ENCODE measurements at places on chromosomes 11 and 22. TPM values are rescaled to one million over a fixed set of nuclear protein-coding genes. Genes with fewer than 3 reads are reported as not detected.

GRCh38 chr22:30028731-30029130 lies 51.5 kb upstream of the HORMAD2 start:
- DNase-seq: no peak

GRCh38 chr11:68505596-68505995 lies 45.0 kb downstream of the PPP6R3 start:
- no peak for DNase-seq

GRCh38 chr11:132604431-132604830 lies 927.9 kb downstream of the OPCML start:
- DNase-seq: peak; percentile 36

GRCh38 chr11:111598559-111598958 lies 3.7 kb upstream of the SIK2 start:
- DNase-seq: no peak

DNA sequence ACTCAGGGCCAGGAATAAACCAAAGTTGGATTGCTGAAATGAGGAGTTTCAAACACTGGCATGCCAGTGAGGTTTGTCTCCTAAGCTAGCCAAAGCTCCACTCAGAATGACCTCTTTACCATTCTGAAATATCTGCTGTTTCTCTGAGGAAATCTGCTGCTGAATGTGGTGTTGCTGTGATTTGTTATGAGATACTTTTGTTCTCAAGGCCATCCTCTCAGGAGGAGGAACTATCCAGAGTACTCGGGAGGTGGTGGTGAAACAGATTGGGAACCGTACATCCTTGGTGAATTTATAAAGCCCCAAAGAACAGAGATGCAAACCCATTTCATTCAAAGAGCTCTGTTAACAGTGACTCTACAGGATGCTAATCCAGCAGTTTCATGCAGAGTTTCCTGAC lies 50.5 kb downstream of the BDNF start:
- DNase-seq: no peak

DNA sequence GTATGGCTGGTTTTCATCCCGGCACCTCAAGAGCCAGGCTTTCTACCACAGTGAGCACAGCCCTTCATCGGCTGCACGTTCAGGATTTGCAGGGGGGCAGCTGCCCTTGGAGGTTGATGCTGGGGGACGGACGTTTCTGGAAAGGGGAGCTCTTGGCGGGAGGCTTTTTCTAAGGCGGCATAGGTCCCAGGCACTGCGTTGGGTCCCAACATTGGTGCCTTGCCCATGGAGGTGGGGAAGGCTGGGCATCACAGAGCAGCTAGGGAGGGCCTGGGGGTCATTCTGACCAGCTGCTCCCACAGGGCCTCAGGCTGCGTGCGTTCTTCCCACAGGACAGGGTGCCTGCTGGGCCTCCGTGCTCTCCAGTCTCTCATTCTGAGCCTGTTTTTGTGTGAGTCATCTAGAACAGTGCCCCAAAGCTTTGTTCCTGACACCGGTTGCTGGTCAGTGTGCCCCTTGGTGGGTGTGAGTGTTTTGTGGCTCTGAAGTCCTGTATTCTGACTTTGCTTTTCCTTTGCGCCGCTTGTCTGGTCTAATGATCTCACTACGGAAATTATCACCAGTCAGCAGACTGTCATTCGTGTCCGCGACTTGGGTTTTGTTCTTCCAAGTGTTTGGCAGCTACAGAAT lies 275.9 kb downstream of the TBC1D22A start:
- no peak for DNase-seq

DNA sequence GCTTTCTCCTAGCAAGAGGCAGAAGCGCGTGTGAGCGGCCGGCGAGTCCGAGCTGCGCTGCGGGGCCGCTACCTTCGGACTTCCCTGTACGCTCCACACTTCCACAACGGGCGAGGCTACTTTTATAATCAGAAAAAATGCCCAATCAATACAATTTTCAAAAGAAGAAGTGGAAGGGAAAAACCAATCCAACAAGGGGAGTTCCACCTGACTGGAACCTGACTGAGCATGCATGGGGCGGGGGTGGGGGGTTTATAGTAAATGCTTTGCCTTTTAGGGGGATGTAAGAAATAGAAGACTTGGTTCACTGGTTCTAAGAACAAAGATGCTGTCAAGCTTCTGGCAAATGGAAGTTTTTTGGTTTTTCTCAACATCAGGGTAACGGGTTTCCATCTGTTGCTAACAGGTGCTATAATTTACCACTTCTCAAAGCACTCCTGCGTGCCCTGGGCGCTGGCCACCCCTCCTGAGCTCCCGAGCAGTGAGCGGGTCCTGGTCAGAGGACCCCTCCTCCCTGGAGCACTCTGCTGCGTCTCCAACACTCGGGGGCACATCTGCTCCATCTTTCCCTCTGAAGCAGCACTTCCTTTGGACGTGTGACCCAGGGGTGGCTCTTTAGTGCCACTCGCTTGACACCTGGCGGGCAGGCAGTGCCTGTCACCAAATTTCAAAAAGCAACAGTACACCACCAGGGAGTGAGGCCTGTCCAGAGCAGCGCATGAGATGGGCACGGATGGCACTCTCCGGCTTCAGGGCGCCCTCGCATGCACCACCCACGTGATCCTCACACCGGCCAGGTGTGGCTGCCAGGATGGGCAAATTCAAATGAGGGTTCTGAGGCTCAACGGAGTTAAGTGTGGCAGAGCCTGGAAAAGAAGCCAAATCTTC lies 21.6 kb upstream of the BID start:
- no peak for DNase-seq

DNA sequence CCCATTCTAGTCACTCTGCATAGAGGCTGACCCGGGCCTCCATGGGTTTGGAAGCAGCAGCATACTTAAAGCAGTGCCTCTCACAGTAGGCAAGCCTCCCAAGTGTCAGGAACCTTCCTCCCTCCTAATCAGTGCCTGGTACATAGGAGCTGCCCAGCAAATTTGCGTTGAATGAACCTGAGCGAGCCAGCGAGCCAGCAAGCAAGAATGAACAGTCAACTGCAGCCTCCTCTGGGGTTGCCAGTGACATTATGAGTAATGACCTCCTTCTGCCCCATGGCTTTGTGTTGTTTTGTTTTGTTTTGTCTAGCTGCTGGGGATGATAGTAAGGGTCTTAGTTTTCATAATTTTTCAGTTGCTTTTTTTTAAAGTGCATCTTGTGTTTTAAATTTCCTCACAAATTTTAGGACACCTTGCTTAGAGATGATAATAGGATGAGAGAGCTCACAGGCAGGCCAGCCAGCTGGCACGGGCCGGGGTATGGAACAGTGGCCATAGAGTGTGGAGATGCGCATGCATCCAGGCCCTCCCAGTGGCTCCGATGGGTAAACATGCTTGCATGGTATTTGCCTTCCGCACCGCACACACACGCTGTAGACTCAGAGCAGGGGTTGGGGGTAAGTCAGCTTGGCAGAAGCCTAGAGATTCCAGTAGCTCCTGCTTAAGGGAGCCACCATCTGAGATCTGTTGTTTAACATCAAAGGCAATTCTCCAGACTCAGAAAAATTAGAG lies 36.1 kb downstream of the TTC12 start:
- DNase-seq: no peak

DNA sequence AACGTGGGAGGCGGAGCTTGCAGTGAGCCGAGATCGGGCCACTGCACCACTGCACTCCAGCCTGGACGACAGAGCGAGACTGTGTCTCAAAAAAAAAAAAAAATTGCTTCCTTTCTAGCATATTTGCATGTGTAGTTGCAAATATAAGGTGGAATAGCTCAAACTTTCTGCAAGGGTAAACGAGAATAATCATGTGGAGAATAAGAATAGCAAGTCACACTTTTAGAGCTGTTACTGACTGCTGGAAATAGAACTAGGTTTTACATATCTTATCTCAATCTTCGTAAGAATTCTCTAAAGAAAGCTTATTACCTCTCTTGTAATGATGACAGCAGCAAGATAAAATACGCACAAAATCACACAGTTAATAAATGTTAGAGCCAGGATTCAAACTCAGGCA lies 1.6 kb downstream of the L3MBTL2 start:
- DNase-seq: no peak

- DNase-seq: peak; percentile 44
These were observed 2.7 kb upstream of the LDHAL6A start for GRCh38 chr11:18452927-18453326.

DNA sequence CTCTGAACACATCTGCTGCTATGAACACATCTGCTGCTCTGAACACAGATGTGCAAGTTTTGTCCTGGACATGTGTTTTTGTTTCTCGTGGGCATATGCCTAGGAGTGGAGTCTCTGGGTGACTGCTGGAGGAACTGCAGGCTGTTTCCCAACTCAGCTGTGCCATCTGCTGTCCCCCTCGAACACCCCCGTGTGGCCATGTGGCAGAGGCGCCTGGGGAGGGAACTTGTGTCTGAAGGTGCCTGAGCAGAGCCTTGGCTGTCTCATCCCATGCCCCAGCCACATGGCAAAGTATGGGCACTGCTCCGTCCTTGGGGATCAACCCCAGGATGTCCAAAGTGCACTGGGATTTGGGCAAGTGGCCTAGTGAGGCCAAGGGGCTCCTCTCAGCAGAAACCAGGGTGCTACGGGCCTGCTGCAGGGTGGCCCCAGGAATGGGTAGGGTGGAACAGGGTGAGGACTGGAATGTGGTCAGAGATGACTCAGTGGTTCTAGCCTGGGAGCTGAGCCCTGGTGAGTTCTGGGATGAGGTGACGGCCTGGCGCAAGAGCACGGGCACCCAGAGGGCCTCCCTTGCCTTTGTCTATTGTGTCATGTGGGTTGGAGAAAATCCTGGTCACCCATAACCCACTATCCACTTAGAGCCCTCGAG lies 14.7 kb downstream of the GATD1 start:
- peak; percentile 59 for DNase-seq

GRCh38 chr22:28951969-28952521 lies 68.7 kb downstream of the ZNRF3 start:
- DNase-seq: no peak

GRCh38 chr11:118006153-118006534 lies 19.9 kb downstream of the IL10RA start:
- no peak for DNase-seq

GRCh38 chr11:46918083-46918787 lies at the start of gene LRP4:
Gene LRP4 (minus strand): TSS chr11:46918550. CDS start chr11:46918379, 171 bp downstream.
- DNase-seq: peak; percentile 66

- DNase-seq: peak; percentile 35
These were observed 37.7 kb downstream of the EIF4ENIF1 start for GRCh38 chr22:31451709-31452571.

GRCh38 chr11:44301564-44302271 lies 8.2 kb downstream of the ALX4 start:
- peak; percentile 91 for DNase-seq

- peak; percentile 11 for DNase-seq
These were observed at the start of gene MMP3 for GRCh38 chr11:102843489-102843888. Gene MMP3 (minus strand): TSS chr11:102843609. CDS start chr11:102843546, 63 bp downstream.

DNA sequence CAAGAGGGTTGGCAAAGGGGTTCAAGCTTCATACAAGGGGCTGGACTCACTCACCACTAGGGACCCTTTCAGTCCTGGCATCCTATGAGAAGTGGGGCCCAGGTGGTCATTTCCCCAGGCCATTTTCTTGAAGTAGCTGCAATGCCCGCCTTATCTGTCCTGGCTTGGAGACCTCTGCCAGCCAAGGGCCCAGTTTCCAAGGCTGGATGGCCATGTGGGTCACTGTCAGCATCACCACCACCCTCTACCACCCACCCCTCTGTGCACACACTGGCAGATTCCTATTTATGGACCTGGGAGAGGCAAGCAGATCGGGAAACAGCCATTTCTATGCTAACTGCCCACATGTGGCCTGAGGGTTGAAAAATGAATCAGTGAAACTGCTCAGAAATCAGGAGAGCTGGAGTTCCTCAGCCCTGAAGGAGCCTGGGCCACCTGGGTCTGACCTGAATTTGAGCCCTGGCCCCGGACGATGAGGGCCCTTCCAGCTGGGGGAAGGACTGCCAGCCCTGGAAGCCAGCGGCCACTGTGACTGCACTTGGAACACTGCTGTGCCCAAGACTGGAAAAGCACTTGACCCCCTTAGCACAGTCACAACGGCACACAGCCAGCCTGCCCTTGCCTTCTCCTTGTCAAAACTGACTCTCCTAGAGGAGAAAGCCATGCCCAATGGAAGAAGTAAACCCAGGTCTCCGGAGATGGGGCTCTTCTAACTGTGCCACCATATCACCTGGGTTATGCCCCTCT lies 442.2 kb downstream of the BUD13 start:
- DNase-seq: no peak

DNA sequence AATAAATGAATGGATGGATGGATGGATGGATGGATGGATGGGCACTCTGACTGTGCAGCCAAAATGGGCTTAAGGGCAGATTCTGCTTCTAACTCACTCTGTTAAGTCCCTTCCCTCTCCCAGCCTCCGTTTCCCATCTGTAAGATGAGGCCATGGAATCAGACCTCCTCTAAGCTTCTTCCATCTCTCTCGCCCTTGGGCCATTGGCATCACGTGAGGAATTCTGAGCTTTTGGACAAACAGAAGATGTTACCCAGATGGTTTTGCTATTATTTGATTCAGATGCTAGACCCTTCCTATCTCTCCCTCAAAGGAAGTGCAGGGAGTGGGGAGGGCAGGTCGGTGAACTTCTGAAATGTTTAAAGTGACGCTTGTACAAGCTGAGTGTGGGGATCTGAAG lies 4.0 kb upstream of the CYTH4 start:
- DNase-seq: no peak

- DNase-seq: no peak
These were observed 2.6 kb upstream of the SHISA8 start for GRCh38 chr22:41917375-41917902.

DNA sequence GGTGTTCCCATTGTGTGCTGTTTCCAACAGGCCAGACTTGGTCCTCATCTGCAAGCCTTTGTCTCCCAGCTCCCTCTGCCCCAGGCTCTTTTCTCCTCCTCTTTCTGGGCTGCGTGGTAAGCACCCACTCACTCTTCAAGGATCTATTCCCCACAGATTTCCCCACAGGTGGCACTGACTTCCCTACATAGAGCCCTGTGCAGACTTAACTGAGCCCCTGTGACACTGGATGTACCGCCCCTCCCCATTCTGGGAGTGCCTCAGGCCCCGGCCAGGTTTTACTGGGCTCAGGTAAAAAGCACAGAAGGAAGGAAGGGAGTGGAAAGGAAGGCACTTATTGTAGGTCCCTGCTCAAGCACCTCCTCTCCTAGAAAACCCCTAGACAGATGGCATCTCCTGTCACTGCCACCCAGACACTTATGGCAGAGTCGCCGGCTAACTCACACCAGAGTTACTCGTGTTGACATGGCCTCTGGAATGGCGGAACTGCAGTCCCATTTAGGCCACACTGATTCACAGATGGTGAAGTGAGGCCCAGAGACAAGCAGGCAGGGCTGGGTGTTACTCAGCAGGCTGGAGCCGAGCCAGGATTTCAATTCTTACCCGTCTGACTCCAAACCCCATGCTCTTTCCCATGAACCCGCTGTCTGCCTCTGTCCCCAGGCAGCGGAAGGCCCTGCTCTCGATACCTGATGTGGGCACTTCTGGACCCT lies 47.2 kb downstream of the LRRC32 start:
- peak; percentile 37 for DNase-seq

GRCh38 chr11:116774661-116775060 lies 1.9 kb upstream of the BUD13 start:
- no peak for DNase-seq

GLYATL1 gene
- total RNA-seq: not detected

SLC5A4 gene
- not detected for total RNA-seq

PARVG gene
- total RNA-seq: 9.5 TPM

CHRM1 gene
- not detected for total RNA-seq

CD44 gene
- 149 TPM for total RNA-seq

OR2AG1 gene
- total RNA-seq: not detected

ARHGAP32 gene
- total RNA-seq: 5.9 TPM

TMEM191C gene
- total RNA-seq: not detected

GRM5 gene
- not detected for total RNA-seq

PNPLA3 gene
- 1.4 TPM for total RNA-seq

KCNE3 gene
- total RNA-seq: 0.06 TPM

LRRN4CL gene
- 0.98 TPM for total RNA-seq

GAL3ST3 gene
- not detected for total RNA-seq

MS4A15 gene
- not detected for total RNA-seq

ASRGL1 gene
- total RNA-seq: 68.0 TPM

TREH gene
- not detected for total RNA-seq

APOA5 gene
- not detected for total RNA-seq
